ENCODE measurements at places on chromosomes 1 and 21. TPM values are rescaled to one million over a fixed set of nuclear protein-coding genes. Genes with fewer than 3 reads are reported as not detected.

The FAM151A gene
- 0.43 TPM for polyA plus RNA-seq

The ANKRD65 gene
- polyA plus RNA-seq: 4.5 TPM

The FGR gene
- 3.5 TPM for polyA plus RNA-seq

The PIGR gene
- polyA plus RNA-seq: 0.23 TPM

The S100A7 gene
- polyA plus RNA-seq: not detected

The PRKACB gene
- 21.0 TPM for polyA plus RNA-seq

The FAM167B gene
- 6.5 TPM for polyA plus RNA-seq

The BRINP3 gene
- polyA plus RNA-seq: 3.6 TPM

The LHX8 gene
- polyA plus RNA-seq: not detected

The EXTL1 gene
- polyA plus RNA-seq: 2.2 TPM

The TFB2M gene
- polyA plus RNA-seq: 11.5 TPM

The KCNE1 gene
- 3.8 TPM for polyA plus RNA-seq
